ENCODE measurements at places on chromosomes 6 and 20.

DNA sequence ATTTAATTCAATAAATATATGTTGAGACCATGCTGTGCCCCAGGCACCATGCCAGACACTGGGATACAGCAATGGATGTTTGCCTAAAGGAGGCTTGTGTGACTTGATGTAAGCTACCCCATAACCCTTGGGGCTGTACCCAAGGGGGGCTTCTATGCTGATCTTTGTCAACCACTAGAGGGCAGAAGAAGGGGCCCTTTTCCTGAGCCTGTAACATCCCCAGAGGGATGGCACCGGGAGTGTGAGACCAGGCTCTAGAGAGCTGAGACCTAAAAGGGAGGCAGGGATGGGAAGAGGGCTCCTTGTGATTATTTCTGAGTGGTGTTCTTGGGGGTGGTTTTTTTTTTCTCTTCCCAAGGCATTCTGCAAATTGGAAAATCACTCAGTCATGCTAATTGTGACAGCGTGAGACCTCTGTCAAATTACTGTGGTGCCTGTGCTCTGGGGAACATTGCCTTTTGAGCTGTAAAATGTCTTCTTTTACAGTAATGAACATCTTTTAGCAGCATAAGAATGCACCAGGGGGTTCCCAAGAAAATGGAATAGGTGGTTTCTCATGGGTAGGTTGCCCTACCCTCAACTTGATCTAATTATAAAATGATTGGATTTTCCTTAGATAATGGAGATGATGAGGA, 138.7 kb upstream of the SLC24A3 start:
- DNase-seq: no peak

DNA sequence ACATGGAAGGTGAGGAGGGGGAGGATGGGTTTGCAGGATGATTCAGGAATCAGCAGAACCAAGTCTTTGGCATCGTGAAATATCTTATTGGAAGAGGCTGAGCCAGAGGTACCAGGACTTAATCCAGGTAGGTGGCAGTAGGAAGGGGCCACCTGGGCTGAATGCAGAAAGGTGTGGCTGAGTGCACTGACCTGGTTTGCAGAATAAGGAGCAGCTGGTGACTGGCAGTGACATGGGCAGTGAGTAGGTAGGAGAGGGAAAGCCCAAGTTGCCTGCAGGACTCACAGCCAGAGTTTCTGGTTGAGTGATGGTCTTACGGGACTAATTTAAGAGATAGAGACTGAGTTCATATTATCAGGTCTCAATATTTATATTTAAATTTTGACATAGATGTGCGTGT, 1.1 kb upstream of the PBOV1 start:
- DNase-seq: no peak

DNA sequence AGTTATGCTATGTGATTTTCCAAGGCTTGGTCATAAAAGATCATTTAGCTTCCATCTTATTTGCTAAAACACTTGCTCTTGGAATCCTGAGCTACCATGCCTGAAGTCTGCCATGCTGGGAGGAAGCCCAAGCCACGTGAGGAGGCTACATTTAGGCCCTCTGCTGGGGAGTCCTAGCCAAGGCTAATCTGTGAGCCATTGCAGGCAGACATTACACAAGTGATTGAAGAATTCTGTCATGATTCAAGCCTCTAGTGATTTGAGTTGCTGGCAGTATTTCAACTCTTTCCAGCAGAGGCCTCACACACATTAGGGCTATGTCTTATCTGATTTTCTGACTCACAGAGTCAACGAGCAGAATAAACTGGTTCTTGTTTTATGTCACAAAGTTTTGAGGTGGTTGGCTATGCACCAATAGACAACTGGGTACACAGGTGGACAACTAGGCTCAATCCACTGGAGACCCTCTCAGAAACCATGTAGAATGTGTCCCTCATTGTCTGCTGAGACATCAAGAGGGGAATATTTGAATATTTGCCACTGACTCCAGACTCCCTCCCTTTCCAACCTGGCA, 227.2 kb upstream of the SULF2 start:
- no peak for DNase-seq

DNA sequence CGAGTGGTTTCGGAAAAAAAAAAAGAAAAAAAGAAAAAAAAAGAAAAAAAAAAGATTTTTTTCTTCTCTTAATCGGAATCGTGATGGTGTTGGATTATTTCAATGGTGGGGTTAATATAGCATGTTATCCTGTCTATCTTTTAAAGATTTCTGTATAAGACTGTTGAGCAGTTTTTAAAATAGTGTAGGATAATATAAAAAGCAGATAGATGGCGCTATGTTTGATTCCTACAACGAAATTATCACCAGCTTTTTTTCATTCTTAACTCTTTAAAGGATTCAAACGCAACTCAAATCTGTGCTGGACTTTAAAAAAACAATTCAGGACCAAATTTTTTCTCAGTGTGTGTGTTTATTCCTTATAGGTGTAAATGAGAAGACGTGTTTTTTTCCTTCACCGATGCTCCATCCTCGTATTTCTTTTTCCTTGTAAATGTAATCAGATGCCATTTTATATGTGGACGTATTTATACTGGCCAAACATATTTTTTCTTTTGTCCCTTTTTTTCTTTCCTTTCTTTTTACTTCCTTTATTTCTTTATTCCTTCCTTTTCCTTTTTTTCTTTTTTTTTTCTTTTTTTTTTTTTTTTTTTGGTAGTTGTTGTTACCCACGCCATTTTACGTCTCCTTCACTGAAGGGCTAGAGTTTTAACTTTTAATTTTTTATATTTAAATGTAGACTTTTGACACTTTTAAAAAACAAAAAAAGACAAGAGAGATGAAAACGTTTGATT, 3.6 kb downstream of the SOX4 start:
- DNase-seq: peak; percentile 78

DNA sequence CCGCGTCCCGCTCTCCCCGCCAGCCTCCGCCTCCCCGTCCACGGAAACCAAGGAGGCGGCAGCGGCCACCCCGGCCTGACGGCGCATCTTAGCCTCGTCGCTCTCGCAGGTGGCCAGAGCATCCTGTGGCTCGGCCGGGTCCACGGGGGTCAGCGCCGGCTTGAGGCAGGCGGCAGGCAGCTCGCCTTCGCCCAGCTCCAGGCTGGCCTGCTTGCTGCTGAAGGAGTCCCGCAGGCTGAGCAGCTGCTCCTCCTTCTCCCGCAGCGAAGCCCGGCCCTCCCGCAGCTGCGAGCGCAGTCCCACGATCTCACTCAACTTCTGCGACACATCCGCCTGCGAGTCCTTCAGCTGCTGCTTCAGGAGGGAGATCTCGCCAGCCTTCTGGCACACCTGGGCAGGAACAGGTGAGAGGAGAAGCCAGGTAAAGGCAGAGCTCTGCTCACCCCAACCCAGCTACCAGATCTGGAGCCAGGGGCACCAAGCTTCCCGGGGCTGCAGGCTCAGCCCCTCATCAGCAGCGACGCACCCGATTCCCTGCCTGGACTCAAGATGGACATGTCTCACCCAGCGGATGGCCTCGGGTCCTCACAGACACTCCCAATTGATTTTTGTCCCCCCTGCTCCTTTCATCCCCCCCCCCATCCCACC, 5.2 kb upstream of the FASTKD5 start:
- no peak for DNase-seq

- DNase-seq: peak; percentile 65
Observed at GRCh38 chr6:113873043-113873667, 16.0 kb downstream of the MARCKS start.

GRCh38 chr6:170089963-170090362, 200.9 kb downstream of the DLL1 start:
- no peak for DNase-seq
